ENCODE measurements at places on chromosomes 1 and 21.

- no peak for DNase-seq
Measured at GRCh38 chr1:221664253-221664652, 77.6 kb downstream of the DUSP10 start.

DNA sequence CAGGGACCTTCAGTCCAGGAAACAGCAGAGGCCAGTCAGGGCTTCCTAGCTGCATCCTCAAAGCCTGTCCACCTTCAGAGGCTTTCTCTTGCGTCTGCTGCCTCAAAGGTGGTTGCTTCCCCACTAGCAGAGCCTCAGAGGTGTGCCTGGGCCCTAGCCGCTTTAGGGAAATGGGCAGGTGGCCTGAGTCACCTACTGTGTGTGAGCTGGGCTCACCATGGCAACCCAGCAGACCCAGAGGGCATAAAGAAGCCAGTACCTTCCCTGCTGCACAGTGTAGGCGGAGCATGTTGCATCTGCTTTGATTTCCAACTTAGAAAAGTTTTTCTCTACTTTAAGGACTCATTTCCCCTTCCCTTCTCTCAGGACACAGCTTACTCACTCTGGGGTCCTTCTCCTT lies 12.5 kb downstream of the SLC9A1 start:
- DNase-seq: no peak

DNA sequence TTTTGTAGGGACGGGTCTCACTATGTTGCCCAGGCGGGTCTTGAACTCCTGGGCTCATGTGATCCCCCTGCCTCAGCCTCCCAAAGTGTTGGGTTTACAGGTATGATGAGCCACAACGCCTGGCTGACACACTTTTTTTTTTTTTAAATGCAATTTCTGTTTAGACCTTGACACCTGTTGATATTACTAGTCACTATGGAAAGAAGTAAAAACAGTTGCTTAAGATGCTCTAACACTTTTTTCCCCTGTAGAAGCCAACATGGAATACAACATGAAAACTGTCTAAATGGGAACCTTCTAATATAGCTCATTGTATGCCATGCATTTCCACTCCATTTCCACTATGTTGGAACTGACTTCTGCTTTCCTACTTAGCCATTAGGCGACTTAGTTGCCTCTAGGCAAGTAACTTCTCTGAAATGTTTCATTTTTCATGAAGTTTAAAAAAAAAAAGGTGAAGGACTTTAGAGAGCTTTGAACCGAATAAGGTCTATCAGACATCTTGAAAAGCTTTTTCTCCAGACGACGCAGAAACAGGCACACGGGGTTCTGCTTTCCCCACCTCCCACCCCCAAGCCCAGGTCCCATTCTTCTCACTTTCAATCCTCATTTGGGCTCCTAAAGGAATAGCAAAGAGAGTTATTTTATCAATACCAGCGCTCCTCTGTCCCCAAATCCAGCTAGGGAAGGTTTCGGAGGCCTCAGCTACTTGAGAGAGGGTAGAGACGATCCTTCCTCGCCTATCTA lies 648 bp upstream of the DR1 start:
- DNase-seq: no peak

GRCh38 chr1:18926315-18927081 lies 24.1 kb upstream of the ALDH4A1 start:
- DNase-seq: no peak

DNA sequence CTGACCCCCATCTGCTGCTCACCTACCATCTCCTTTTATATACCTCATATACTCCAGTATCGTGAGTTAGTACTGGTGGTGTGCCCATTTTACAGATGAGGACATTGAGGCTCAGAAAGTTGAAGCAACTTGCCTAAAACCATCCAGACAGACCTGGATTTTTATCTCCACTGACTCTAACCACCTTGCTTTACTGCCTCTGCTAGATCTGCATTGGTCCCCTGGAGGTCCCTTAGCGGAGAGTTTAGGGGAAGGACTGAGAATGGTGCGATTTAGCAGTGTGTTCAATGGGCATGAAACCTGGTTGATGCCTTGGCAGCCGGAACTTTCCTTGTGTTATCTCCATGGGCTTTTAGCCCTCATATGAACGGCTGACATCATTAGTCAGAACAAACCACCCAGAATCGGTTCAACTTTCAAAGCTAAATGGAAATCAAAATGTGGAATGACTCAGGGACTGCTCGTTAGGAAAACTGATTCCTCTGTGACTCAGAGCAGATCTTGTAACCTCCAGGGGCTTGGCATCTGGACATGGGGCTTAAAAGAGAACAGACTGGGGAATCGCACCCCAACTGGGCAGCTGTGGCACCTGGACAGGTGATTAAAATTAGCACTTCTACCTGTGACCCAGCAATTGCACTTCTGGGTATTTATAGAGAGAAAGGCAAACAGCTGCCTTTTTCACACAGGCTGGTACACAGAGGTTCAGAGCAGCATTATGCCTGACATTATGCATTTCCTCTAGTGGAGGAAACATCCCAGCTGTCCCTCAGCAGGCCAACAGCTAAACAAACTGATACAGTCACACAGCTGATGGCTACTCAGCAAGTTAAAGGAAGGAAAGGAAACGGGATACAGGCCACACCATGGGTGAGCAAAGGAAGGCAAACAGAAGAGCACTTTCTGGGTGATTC lies 25.3 kb downstream of the TMEM51 start:
- peak; percentile 62 for DNase-seq

GRCh38 chr1:221994274-221994698 lies 252.4 kb upstream of the DUSP10 start:
- DNase-seq: no peak

GRCh38 chr1:234361102-234361603 lies 12.1 kb upstream of the COA6 start:
- DNase-seq: no peak

DNA sequence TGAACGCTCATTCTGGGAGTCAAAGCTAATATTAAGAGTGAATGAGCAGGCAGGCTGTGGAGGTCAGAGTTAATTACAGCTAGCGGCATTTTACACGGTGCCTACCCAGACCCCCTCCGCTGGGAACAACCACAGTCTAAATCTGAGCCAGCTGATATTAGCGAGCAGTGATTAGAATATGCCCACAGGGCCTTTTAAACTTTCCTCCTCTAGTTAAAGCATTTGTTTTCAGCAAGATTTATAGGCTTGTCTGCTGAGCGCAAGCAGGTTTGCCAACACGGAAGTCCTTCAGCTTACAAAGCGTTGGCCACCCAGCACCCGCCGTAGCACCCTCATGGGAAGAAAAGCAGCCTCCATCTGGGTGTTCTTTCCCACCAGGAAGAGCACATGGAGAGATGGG lies 72.1 kb downstream of the LMX1A start:
- DNase-seq: peak; percentile 9

- no peak for DNase-seq
Measured at GRCh38 chr1:184940694-184941409, 33.5 kb downstream of the NIBAN1 start.

DNA sequence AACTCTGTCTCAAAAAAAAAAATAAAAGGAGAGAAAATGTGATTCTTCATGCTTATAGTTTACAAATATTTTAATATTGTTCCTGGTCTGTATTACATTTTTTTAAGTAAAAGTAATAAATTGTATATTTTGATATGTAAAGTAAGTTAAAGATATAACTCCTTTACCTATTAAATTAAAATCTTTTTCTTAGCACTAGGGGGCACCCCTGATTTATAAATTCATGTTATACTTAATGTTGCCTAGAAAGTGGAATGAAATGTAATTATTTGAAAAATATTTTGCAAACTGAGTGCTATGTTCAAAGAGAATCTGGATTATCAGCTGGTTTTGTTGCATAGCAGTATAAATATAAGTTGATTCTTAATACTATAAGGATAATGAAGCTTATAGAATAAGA lies 49.2 kb downstream of the RALGPS2 start:
- no peak for DNase-seq

- no peak for DNase-seq
Measured at GRCh38 chr1:162292422-162292849, 84.2 kb downstream of the SPATA46 start.

GRCh38 chr21:32248571-32249461 lies 30.0 kb downstream of the MIS18A start:
- DNase-seq: no peak

DNA sequence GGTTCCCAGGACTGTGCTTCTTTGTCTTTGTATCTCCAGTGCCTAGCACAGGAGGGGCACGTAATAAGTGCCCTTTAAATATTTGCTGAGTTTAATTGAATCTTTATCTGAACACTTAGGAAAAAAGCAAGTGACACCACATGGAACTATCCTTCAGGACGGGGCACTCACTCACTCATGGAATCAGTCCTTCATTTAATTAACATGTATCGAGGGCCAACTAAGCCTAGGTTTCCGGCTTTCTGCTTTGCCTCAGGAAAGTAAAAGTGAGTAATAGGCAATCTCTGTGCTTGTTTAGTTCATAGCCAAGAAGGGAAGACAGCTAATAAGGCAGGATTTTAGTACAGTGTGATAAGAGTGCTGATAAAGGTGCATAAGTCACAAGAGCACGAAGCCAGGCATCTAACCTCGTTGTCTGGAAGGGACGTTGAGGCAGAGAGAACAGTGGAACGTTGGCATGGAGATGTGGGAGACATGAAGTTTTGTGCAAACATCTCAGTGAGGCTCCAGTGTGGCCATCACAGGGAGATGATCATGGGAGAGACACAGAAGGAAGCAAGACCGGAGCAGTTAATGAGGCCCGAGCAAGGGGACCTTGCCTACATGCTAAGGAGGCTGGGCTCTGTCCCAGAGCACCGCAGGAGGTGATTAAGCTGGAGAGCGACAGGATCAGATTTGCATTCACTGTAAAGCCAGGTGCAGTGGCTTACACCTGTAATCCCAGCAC lies 54.1 kb upstream of the TRIM67 start:
- DNase-seq: no peak

GRCh38 chr1:117656202-117656641 lies 50.4 kb downstream of the TENT5C start:
- DNase-seq: no peak

DNA sequence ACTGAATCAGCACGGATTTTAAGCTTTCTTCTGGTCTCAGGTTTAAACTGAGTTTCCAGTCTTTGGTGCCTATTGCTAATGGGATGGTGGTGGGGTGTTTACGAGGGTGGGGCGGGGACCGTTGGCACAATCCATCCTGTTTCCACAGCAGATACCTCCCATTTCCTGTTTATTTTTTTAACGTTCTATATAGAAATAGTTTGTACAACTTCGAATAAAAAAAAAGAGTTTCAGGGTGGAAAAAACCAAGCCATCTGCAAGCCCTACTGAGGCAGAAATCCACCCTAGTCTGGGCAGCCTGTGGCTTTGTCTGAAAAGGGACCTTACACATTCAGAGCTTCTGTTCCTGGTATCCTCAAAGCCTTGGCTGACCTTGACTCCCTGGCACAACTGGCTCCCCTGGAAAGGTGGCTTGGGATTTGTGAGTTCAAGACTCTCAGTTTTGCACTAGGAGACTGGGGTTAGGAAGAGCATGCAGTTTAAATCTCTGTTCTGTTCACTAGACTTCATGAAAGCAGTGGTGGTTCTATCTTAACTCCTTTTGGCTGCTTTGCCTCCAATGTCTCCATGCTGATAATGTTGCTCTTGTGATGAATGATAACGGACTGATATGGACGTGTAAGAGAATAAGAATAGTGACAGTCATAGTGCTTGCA lies 46.7 kb downstream of the VANGL2 start:
- DNase-seq: no peak

DNA sequence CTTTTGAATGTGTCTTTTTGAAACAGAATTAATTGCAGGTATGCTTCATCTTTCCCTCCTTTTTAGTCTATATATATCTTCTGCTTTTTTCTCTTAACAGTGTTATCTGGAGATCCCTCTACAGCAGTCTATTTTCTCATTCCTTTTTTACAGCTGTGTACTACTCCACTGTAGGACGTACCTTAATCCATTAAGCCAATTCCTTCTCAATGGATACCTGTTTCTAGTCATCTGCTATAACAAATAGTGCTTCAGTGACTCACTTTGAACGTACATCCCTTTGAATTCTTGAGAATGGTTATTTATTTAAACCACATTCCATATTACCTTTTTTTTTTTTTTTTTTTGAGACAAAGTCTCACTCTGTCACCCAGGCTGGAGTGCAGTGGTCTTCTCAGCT lies 15.6 kb downstream of the PCNX2 start:
- no peak for DNase-seq

GRCh38 chr1:94098585-94099111 lies 22.3 kb downstream of the ABCA4 start:
- no peak for DNase-seq

DNA sequence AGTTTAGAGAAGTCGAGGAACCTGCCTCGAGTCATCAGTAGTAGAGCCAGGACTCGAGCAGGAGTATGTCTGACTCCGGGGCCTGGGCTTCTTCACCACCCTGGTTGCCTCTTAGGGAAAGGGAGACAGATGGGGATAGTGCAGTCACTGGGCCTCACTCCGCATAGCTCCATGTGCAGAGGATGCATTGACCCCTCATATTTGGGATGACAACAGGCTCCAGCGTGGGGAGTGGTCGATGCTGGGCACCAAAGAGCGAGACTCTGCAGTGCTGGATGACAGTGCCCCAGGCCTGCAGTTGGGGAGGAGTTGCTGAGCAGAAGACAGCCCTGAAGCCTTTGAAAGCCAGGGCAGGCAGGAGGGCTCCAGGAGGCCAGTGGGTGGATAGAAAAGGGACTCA lies 20.8 kb upstream of the TENT5C start:
- DNase-seq: no peak

- DNase-seq: no peak
Measured at GRCh38 chr1:219926363-219926998, 1.9 kb downstream of the SLC30A10 start.

GRCh38 chr21:44711327-44712202 lies at the start of gene TSPEAR:
TSPEAR (minus strand) TSS chr21:44711572; CDS start chr21:44711514, 58 bp downstream.
- DNase-seq: no peak

DNA sequence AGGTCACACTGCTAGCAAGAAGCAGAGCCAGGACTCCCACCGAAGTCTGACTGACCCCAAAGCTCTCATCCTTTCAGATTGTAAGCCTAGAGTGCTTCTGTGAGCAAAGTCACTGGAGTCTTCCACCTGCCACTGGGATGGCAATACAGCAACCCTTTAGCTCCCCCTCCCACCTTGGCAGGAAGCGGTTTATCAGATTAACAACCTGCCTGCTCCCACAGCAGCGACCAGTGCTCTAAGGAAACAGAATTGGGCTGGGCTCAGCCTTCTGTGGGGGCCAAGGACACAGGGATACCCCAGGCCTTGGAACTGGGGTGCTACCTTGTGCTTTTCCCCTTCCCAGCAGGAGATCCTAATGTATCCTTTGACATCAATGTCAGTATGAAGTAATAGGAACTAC lies 76.0 kb downstream of the GFI1 start:
- DNase-seq: no peak

GRCh38 chr1:29805896-29806160 lies 569.5 kb downstream of the PTPRU start:
- no peak for DNase-seq

DNA sequence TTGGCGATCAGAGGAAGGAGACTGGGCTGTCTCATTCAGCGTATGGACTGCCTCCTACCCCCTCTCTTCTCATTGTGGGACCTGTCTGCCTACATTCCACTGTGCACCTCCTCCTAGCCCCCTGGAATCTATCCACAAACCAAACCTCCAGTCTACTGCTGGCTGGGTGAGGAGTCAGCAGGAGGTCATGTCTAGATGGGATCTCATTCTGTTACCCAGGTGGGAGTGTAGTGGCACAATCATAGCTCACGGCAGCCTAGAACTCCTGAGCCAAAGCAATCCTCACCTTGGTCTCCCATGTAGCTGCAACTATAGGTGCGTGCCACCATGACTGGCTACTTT lies 18.0 kb upstream of the TTC22 start:
- DNase-seq: no peak

All from NCI-H748 treated with DMSO at 0.1 percent for 48 hours (cell line).